ENCODE measurements at places on chromosomes 1 and 21.

GRCh38 chr1:22612671-22613571 is 23.5 kb upstream of the C1QA start:
- no peak for DNase-seq

DNA sequence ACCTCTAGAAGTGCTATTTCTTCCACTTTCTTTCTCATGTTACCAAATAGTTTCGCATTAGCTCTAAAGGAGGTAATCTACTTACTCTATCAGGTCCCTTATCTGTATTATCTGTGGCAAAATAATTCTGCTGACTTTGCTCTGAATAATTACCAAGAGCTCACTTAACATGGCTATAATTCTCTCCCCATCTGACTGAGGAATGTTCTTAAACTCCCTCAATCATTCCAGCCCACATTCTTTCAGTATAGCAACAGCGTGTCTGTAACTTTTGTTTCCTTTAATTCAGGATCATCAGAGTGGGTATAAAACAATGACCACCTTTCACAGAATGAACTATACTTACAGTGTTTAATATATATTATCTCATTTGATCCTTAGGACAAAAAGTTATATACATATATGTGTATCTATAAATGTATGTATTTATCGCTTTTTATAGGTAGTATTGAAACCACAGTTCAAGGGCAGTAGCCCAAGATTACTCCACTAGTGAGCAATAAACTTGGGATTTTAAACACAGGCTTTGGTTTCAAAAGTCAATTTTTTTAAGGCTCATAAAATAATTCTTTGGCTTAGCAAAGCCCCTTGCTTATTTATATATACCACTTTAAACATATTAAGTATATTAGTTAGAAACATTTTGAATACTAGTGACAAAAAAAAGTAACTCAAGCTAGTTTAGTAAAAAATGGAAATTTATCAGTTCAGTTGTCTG is 36.1 kb upstream of the ST6GALNAC3 start:
- DNase-seq = no peak

- DNase-seq = no peak
Observed at GRCh38 chr1:87084244-87084836, 169.9 kb downstream of the HS2ST1 start.

DNA sequence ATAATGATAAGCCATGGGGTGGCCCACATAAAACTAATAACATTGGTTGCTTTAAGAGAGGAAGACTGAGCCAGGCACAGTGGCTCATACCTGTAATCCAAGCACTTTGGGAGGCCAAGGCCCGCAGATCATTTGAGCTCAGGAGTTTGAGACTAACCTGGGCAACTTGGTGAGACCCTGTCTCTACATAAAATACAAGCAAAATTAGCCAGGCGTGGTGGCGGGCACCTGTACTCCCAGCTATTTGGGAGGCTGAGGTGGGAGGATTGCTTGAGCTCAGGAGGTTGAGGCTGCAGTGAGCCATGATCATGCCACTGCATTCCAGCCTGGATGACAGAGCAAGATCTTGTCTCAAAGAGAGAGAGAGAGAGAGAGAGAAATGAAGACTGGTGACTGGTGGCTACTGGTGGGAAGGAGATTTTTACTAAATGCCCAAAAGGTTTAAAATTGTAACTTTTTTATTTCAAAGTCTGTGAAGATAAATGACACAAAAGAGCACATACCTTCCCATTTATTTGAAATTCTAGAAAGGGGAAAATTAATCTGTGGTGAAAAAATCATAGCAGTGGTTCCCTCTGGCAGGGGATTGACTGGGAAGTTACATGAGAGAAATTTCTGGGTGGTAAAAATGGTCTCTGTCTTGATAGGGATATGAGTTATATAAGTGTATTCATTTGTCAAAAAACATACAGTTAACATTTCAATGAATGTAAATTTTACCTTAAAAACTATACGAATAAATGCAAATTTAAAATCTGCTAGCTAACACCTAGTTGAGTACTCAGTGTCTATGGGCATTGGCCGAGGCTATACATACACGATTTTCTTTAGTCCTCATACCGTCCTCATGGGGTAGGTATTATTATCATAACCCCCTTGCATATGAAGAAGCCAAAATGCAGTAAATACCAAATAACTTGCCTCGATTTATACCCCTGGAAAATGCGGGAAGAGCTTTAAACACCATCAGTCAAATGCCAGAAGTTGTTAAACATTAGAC is 2.2 kb upstream of the NBPF1 start:
- peak; percentile 65 for DNase-seq

DNA sequence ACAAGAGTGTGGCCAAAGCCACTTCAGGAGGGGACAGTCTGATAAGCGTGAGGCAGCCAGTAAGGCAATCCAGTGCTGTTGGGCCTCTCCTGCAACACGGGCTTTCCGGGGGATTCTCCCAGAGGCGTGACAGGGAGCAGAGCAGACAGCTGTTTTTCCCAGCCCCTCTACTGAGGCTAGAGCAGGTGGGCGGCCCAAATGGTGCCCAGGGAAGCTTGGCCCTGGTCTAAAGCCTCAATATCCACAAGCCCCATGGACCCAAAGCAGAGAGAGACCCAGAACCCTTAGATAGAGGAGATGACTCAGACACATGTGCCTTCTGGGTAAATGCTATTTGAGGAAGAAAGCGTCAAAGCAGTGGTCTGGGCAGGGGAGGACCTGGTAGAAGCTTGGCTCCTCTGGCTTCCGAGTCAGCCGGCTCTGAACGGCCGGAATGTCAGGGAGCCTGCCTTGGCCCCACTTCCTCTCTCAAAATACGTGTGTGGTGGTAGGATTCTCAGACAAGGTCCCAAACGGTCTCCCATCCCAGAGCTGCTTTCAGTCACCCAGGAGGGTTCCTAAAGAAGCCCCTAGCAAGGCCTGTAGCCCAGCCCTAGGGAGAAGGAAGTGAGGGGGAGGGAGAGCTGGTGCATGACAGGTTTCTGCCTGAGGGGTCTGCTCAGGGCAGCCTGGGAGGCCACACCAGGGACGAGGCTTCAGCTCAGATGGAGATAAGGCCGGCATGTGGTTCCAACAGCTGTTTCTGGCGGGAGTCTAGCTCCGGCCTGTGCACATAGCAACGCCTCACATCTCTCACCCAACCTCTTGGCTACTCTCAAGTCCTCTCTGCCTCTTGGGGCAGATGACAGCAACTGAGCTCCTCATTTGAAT is 28.8 kb downstream of the PIK3C2B start:
- no peak for DNase-seq

DNA sequence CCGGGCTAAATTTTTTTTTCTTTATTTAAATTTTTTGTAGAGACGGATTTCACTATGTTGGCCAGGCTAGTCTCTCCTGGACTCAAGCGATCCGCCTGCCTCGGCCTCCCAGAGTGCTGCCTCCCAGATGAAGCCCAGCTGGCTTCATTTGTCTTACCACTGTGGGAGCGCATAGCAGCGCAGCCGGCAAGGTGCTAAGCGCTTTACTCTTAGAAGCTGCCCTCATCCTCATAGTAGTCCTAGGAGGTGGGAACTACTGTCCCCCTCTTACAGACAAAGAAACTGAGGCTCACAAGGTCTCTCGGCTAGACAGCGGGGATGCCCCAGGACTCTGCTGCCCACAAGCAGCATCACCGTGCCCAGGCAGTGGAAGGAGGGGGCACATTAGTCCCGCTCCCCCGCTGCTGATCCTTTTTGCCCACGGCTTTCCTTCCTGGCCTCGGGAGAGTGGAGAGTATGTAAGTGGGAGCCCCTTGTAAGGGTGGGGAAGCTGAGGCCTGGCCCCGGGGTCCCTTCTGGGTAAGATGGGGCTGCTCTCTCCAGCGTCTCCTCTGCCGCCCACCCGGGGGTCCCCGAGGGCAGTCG is 726 bp downstream of the TMEM54 start:
- no peak for DNase-seq

DNA sequence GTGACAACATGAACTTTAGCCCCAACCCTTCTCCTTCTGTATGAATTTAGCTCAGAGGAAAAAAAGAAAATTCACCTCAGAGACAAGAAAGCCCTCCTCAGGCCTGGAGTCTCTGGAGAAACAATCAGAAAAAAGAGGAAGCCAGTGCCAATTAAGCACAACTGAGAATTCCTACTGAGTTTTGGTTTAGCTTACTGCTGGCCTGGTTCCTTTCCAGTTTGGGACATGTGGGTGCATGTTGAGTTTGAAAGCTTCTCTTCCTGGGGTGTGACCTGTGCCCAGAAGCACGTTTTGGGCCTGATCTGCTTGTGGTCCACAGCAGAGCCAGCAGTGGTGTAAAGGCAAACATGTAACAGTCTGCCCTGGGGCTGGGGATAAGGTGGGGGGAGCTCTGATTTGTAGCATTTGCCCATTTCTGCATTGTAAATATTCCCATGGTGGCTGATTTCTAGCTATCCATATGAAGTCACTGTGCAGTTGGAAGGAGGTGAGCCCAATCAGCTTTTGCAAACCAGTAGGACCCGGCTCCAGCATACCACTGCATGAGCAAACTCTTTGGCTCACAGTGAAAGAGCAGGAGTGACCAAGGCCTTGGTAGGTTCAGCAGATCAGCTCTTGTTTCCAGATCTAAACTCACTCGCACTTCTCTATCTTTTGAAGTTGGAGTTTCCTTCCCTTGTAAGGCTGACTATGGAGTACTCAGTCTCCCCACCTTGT is 4.7 kb upstream of the THEM5 start:
- no peak for DNase-seq

GRCh38 chr1:240616018-240616417 is 4.1 kb upstream of the GREM2 start:
- DNase-seq = no peak

DNA sequence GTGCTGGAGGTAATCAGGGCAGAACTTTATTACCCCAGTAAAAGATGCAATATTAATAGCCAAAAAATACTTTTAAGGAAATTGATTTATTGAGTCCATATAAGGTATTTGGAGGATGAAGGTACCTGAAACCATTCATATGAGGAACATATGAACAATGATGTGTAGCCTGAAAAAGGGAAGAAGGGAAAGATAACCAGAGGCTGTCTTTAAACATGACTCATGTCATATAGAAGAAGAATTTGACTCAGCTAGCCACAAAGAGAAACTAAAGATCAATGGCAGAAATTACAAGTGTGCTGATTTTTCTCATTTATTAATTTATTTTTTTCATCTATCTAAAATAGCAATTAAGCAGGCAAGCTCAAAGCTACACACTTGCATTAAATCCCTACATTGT is 136.2 kb upstream of the DUSP10 start:
- DNase-seq = no peak

GRCh38 chr1:151131701-151132334 is 14.6 kb downstream of the SEMA6C start:
- peak; percentile 77 for DNase-seq

DNA sequence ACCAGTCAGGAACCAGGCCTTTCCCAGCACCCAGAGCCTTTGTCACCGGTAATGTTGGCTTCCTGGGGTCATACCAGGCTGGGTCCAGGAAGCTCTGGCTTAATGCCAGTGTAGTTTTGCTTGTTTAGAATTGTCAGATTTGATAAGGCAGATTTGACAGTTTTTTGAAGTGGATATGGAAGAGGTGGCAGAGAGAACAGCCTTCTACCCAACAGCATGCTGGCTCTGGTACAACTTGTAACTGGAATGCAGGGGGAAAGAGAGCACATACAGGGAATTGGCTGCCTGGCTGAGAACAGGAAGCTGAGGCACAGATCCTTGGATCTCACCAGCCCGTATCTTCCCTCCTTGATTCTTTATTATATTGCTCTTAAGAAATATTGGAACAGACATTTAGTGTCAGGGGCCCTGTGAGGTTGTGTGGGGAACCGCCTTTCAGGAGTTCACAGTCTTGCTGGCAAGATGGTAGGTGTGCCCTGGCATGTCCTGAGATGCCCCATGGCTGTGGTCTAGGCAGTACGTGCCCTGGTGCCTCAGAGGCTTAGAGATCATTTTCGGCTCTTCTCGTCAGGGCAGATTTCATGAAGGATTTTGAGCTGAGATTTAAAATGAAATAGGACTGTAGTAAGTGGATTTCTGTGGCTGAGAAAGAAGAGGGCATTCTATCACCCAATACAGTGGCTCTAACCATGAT is 227.0 kb downstream of the PBX1 start:
- DNase-seq = no peak

- DNase-seq = no peak
Observed at GRCh38 chr1:89668961-89669360, 36.0 kb downstream of the LRRC8C start.

- DNase-seq = no peak
Observed at GRCh38 chr1:22132517-22133235, 10.2 kb downstream of the WNT4 start.

- DNase-seq = no peak
Observed at GRCh38 chr1:197351821-197352440, 83.9 kb downstream of the CRB1 start.

- no peak for DNase-seq
Observed at GRCh38 chr1:65596768-65597167, 176.3 kb downstream of the LEPR start.

- DNase-seq = no peak
Observed at GRCh38 chr21:45498646-45499000, 43.6 kb downstream of the SLC19A1 start.

- no peak for DNase-seq
Observed at GRCh38 chr21:15330872-15331271, 266.1 kb upstream of the NRIP1 start.

- peak; percentile 78 for DNase-seq
Observed at GRCh38 chr1:234778221-234779159, 168.5 kb upstream of the IRF2BP2 start.

- no peak for DNase-seq
Observed at GRCh38 chr21:40200946-40201345, 333.7 kb downstream of the PCP4 start.

DNA sequence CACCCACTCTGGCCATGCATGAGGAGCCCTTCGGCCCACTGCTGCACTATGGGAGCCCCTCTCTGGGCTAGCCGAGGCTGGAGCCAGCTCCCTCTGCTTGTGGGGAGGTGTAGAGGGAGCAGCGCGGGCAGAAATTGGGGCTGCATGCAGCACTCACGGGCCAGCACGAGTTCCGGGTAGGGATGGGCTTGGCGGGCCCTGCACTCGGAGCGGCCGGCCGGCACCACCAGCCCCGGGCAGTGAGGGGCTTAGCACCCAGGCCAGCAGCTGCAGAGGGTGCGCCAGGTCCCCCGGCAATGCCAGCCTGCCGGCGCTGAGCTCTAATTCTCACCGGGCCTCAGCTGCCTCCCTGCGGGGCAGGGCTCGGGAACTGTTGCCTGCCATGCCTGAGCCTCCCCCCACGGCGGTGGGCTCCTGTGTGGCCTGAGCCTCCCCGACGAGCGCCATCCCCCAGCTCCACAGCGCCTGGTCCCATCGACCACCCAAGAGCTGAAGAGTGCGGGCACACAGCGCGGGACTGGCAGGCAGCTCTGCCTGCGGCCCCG is 209.0 kb downstream of the LTN1 start:
- no peak for DNase-seq

DNA sequence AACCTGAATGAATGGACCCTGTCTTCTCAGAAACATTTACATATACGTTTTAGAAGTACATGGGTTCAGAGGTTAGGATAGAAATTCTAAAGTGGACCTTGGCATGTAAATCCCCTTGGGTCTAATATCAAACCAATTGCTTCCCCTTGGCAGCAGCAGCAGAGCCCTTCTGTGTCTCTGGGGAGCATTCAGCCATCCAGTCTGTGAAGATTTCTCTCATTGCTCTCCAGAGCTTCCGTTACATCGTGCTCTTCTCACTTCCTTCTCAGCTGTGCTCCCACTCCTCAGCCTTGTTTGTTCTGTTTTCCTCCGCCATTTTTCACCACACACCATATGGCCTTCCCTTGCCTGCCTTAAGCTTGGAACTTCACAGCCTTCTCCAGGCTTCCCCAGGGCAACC is 61.5 kb upstream of the ATP1B1 start:
- DNase-seq = no peak

- no peak for DNase-seq
Observed at GRCh38 chr1:59409986-59410385, 113.1 kb downstream of the FGGY start.

GRCh38 chr21:30233228-30234020 is 17.5 kb upstream of the CLDN8 start:
- no peak for DNase-seq

GRCh38 chr1:207463571-207463970 is 9.4 kb downstream of the CR2 start:
- no peak for DNase-seq

Data from suprapubic skin (tissue), 4 donors.